ENCODE measurements at places on chromosomes 13 and 19.

- no peak for DNase-seq
Observed at GRCh38 chr13:33286128-33286527, 573 bp upstream of the STARD13 start.

- no peak for DNase-seq
Observed at GRCh38 chr13:95787356-95788099, 110.6 kb downstream of the DNAJC3 start.

- DNase-seq: no peak
Observed at GRCh38 chr13:75038393-75039113, 443.4 kb downstream of the TBC1D4 start.

- DNase-seq: peak; percentile 31
Observed at GRCh38 chr13:109787135-109787954, 962 bp upstream of the IRS2 start.

DNA sequence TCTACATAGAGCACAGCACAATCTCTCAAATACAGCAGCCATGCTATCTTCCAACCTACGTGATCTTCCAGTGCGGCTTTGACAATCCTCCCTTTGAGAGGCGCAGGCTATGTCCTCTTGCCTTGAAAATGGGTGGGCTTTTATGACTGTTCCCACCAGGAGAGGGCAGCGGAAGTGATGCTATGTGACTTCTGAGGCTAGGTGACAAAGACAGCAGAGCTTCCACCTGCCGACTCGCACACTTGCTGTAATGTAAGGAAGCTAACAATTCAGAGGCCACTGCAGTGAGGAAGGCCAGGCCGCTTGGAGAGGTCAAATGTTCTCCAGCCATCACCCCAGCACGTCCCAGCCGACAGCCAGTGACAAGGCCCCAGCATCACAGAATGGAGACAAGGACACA is 65.8 kb downstream of the MRPL57 start:
- no peak for DNase-seq

DNA sequence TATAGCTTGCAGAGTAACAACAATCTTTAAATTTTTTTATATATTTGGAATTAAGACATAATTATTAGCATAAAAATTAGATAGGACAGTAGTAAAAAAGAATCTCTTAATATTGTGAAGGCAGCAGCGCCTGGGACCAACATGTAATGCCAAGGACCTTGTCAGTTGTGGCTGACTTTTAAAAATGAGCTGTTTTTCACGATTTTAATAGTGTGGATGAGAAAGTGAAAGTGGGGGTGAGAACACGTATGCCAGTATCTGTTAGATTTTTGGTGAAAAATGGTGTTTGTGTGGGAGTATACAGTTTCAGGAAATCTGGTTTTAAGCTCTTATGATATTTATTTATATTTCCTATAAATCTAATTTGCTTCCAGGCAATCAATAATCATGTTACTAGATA is 125.2 kb downstream of the LMO7 start:
- no peak for DNase-seq

DNA sequence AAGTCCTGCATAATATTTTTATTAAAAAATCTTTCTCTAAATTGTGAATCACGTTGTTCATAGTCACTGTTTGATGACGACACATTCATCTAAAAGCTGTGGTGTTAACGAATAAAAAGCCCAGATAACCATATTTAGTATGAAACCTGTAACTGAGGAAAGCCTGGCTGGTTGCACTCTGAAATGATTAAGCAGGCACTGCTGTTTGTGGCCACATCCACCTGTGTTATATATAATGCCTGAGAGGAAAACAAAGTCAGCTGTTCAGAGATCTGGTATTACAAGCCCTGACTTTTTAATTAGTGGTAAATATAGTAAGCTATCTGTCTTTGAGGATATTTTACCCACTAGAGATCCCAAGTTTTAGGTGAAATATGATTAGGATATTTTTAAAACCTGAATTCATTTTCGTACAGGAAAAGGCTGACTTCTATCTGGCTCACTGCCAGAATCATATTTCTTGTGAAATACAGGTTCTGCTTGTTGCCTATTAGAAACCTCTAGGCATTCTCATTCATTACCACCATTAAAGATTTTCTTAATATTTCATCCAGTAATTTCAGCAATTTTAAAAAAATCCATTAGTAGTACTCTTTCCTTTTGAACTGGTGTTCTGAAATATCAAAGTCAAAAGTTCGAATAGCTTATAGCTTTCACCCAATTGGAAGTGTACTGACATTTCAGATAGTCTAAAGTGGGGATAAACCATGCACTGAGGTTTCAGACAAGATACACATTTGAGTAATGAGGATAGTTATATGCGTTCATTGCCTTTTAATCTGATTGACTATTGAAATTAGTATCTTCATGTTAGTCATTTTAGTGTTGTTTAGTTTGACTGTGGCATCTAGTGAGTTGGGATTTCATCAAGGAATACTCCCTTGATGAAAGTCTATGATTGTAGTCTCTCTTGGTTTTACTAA is 79.7 kb downstream of the LMO7 start:
- no peak for DNase-seq

GRCh38 chr13:98813993-98814392 is 61.5 kb upstream of the SLC15A1 start:
- DNase-seq: no peak

GRCh38 chr13:108943842-108944241 is 314.4 kb downstream of the MYO16 start:
- DNase-seq: no peak

DNA sequence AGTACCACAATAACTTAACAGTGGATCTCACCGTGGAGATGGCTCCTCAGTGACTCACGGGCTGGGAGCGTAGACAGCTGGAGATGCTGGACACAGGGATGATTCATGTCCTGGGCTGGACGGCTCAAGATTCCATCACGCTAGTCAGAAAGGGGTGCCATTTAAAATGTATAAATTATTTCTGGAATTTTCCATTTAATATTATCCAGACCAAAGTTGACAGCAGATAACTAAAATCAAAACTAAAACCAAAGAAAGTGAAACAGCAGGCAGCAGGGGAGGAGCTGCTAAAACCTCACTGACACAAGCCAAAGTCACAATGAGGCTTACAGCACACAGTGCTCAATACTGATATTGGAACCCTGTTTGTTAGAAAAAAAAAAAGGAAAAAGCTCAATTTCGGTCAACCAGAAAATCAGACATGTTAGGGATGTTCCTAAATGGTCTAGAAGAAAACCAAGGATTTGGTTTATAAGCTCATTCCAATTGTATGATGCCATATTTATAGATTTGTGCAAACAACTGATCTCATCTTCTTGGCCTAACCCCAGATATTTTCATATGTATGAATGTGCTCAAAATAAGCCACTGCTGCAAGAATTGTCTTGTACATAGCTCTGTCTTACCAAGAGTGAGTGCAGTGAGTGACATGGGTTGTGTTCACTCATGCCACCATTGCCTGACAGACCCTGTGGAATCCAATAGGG is 111.8 kb downstream of the SACS start:
- DNase-seq: no peak

GRCh38 chr13:44412346-44412935 is 38.8 kb downstream of the SERP2 start:
- DNase-seq: no peak

DNA sequence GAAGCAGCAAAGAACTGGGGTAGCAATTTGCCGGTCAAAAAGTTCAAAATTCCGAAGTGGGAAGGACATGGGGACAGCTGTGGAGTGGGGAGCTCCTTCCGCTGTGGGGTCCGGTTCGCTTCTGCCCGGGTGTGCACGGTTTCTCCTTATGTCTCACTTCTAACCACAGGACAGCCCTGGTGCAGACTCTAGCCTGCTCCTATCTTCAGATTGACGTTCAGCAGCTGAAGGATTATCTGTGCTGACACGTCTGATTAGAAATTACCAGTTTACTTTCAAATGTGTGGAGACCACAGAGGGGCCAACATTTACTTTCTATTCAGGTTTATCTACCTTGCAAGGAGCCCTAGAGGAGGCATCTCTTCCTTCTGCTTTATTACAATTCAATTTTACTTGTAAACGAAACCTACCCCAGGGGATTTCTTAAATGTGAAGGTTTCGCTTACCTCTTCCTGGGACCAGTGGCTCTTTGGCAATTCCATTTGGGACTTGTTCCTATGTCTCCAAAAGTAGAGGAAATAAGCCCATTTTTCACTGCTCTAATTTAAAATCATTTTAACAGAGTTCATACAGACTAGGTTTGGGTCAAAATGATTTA is 27.3 kb downstream of the LHFPL6 start:
- DNase-seq: no peak

DNA sequence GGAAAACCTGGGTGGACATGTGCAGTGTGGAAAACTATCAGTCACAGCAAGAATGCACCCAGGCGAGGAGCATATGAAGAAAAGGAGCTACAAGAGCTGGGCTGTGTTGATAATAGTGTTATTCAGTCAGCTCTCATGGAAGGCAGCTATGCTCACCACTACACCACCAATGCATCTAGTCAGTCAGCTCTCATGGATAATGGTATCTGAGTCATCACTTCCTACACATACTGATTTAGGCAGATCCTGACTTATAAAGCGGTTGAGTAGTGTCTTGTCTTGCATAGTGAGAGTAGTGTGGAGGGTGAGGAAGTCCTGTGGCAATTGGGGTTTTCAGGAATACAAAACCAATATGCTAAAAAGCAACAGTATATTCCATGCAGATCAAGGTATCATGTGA is 9.1 kb upstream of the ZNF160 start:
- DNase-seq: no peak

GRCh38 chr19:1377965-1378785 is 5.5 kb upstream of the NDUFS7 start:
- no peak for DNase-seq

GRCh38 chr13:38685431-38685830 is 1.4 kb upstream of the FREM2 start:
- DNase-seq: no peak

DNA sequence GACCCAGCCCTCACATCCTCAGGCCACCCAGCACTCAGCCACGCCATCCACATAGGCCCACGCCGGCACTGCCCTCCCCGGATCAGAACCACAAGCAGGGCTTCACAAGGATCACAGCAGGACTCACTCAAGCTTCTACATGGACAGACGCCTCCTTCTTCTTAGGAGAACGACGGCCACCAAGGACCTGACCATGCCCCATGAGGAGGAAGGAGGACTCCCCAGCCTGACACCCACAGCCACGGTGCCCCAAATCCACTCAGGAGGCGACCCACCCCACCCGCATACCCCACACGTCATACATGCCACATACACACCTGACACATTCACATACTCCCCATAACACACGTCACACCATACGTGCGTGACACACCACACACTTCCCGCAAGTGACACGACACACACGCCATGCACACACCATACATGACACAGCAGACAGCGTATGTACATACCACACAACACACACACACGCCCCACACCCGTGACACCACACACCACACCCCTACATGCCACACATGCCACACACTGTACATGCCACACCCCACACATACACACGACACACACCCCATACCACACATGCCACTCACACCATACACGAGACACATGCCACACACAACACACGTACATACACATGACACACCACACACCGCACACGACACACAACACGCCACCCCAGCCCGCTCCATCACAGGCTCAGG is 50.4 kb downstream of the MLLT1 start:
- no peak for DNase-seq

DNA sequence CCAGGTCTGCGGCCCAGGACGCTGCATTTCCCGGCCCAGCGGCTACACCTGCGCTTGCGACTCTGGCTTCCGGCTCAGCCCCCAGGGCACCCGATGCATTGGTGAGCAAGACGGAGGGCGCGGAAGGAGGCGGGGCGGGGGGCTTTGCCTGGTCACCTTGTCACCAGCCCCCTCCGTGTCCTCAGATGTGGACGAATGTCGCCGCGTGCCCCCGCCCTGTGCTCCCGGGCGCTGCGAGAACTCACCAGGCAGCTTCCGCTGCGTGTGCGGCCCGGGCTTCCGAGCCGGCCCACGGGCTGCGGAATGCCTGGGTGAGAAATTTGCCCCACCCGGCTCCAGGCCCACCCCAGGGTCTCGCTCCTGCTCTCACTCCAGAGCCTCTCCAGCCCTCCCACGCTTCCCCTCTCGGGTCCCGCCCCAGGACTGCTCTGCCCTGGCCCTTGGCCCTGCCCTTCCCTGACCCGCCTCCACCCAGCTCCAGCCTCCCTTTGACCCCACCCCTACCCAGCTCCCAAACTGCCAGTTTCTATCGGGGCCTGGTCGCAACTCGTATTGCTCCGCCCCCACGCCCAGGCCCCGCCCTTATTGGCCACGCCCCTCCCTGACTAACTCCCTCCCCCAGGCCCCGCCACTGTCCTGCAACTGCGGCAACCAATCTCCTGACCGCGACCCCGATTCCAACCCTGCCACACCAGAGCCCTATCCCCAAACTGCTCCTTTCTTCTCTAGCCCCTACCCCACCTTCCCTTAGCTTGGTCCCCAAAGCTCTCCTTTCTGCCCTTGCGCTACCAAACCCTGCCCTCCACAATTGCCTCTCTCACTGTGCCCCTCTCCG is 8.6 kb downstream of the LTBP4 start:
- DNase-seq: peak; percentile 74

DNA sequence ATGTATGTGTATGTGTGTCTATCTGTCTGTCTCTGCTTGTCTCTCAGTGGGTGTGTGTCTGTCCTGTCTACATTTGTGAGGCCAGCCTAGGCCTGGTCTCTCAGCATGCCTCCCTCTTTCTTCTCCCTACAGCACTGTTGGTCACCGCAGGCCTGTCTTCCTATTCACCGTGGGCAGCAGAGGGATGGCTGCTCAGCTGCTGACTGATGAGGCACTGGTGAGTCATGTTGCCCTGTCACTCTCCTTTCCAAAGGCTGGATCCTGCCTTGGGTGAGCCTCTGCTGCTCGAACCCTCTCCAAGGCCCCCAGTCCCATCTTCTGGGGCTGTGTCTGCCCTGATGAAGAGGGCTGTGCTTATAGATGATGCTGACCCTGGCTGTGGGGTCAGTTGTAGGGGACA is 6.3 kb downstream of the ZNF71 start:
- DNase-seq: no peak

GRCh38 chr13:42652642-42653415 is 78.9 kb downstream of the TNFSF11 start:
- DNase-seq: no peak

DNA sequence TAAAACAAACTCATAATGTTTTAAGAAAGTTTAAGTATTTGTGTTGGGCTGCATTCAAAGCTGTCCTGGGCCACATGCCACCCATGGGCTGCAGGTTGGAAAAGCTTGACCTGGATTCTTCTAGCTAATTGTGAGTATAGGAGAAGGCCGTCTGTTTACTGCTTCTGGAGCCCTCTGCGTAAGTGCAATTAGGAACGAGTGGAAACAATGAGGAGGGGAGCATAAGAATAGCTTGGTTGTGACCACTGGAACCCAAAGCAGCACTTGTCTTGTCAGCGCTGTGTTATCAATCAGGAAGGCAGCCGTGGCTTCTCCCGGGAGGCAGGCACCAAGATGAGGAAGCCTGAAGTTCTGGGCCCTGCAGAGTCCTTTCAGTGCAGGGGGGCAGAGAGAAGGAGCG is 110.4 kb upstream of the MBNL2 start:
- no peak for DNase-seq

GRCh38 chr13:36548129-36548528 is 115.8 kb downstream of the CCNA1 start:
- no peak for DNase-seq
